ENCODE measurements at places on chromosomes 5 and 9. TPM values are rescaled to one million over a fixed set of nuclear protein-coding genes. Genes with fewer than 3 reads are reported as not detected.

The C5orf58 gene
- not detected for total RNA-seq

The NRG2 gene
- 0.12 TPM for total RNA-seq

The FOXD4L3 gene
- not detected for total RNA-seq

The ZNF300 gene
- total RNA-seq: 4.6 TPM

The TDRD7 gene
- 5.0 TPM for total RNA-seq

The PRELID1 gene
- total RNA-seq: 85.7 TPM

The PDZD2 gene
- total RNA-seq: 0.09 TPM

The MARVELD2 gene
- total RNA-seq: 0.82 TPM

The TMEM252 gene
- not detected for total RNA-seq

The TMEM174 gene
- not detected for total RNA-seq

The ANAPC2 gene
- 10.4 TPM for total RNA-seq

The LHX6 gene
- not detected for total RNA-seq

The GARNL3 gene
- 1.4 TPM for total RNA-seq

The FBXL7 gene
- total RNA-seq: 17.2 TPM

The SPINK7 gene
- total RNA-seq: not detected

The PPP2R2B gene
- not detected for total RNA-seq

The TMEM232 gene
- 1.1 TPM for total RNA-seq

The IL9 gene
- not detected for total RNA-seq

The LCN15 gene
- not detected for total RNA-seq

The IFNK gene
- total RNA-seq: not detected

The PPP2CA gene
- 110 TPM for total RNA-seq

The NXNL2 gene
- total RNA-seq: 1.1 TPM

The GLRX gene
- total RNA-seq: 35.0 TPM

The REEP2 gene
- 4.8 TPM for total RNA-seq

The ARL14EPL gene
- not detected for total RNA-seq

The SLCO6A1 gene
- total RNA-seq: not detected

The GGTA1 gene
- 0.82 TPM for total RNA-seq

The GFPT2 gene
- total RNA-seq: 41.0 TPM

The CCL19 gene
- not detected for total RNA-seq

The S100Z gene
- not detected for total RNA-seq

The PCDHA5 gene
- under 0.01 TPM for total RNA-seq

The OR13C5 gene
- total RNA-seq: not detected

The TAF11L12 gene
- not detected for total RNA-seq

The SLC36A2 gene
- not detected for total RNA-seq

The NR5A1 gene
- total RNA-seq: not detected

The SPOCK1 gene
- total RNA-seq: 97.0 TPM
